ENCODE measurements at places on chromosomes 3 and 15. TPM values are rescaled to one million over a fixed set of nuclear protein-coding genes. Genes with fewer than 3 reads are reported as not detected.

The CFAP92 gene
- 6.8 TPM for total RNA-seq

The SLC24A5 gene
- not detected for total RNA-seq

The C2CD4A gene
- not detected for total RNA-seq

The LYZL4 gene
- not detected for total RNA-seq

The TEX55 gene
- total RNA-seq = not detected

The VILL gene
- 59.8 TPM for total RNA-seq

The TM4SF4 gene
- total RNA-seq = 40.8 TPM

The NDN gene
- total RNA-seq = 7.6 TPM

The LEKR1 gene
- 2.6 TPM for total RNA-seq

DNA sequence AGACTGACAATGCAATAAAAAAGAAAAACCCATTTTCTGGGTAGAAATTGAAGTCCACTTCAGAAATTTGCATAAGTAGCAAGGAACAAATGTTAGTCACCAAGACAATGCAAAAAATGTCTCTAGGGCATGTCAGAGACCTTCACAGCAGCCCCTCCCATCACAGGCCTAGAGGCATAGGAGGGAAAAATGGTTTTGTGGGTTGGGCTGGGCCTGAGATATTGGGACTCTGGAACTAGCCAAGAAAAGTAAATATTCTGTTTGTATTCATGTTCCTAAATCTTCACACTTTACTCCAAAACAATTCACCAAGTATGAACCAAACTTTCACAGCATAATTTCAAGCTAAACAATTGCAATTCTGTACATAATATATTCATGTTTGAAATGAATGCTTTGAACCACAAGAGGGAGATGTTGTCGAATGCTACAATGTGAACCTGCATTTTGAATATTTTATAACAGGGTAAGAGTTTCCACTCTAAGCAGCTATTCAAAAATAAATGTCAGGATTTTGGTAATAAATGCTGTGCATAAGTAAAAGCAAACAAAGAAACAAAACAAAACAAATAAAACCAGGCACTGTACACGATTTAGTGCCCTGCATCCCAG is 429.2 kb downstream of the OTOL1 start:
- no peak for DNase-seq

DNA sequence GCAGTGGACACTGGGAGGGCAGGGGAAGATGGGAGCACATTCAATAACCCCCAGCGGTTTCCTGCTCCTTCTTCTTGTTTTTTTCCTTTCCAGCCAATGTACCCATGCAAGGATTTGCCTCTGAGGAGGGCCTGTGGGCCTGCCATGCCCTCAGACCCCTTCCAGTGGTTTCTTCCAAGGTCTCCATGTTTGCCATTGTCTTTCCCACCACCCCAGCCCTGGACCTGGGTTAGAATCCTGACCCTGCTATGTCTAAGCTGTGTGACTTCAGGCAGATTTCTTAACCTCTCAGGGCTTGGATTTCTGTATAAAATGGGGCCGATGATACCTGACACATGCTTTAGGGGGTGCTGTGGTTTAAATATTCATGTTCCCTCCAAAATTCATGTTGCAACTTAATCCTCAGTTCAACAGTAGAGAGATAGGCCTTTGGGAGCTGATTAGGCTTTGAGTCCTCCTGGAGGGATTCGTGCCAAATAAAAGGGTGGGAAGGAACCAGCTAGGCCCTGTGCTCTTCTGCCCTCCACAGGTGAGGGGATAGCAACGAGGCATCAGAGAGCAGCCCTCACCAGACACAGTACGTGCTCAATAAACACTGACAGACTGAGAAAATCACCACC is 46.3 kb upstream of the FLNB start:
- DNase-seq = no peak

- DNase-seq = no peak
These were observed 39.1 kb downstream of the PAK2 start for GRCh38 chr3:196778755-196779154.

DNA sequence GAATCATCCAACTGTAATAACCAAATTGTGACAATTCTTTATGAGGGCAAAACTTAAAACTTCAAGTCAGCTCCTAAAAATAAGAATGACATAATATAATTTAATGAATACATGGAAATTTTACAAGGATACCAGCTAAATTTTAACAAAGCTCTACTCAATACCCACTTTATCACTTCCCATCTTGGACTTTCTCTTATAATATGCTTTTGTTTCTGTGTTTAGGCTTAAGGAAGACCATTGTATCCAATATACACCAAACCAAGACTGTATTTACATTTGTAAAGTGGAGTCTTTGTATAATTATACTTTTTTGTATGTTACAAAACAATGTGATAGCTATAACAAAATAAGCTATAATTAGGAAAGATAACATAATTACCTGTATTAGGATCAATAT is 16.8 kb downstream of the ATP13A3 start:
- no peak for DNase-seq

GRCh38 chr3:47283591-47284364 is 1.0 kb downstream of the KLHL18 start:
- peak; percentile 27 for DNase-seq

- DNase-seq = no peak
These were observed 747 bp downstream of the PLD1 start for GRCh38 chr3:171809611-171809860.

DNA sequence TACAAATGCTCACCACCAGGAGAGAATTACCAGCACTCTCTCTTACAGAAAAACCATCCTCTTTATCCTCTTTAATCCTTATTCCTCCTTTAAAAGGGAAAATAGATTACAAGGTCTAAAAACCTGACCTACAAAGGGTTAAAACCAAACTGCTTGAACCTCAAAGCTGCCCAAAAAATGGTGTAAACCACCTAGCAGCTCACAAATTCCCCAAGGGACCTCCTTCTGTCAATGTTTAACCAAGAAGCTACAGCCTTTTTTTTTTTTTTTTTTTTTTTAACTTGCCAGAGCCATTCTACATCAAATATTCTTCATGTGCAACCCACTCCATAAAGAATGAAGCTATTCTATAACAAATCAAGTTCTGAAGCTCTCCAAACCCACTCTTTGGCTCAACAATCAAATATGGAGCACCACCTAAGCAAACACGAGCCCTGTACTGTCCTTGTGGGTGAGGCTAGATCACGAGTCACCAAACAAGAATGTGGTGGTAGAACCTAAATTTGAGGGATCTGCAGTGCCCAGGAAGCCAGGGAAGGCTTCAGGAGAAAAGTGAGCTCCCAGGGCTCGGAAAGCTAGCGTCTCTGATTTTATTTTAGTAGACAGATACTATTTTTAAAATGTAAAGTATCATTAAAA is 20.1 kb downstream of the OSBPL10 start:
- DNase-seq = no peak

DNA sequence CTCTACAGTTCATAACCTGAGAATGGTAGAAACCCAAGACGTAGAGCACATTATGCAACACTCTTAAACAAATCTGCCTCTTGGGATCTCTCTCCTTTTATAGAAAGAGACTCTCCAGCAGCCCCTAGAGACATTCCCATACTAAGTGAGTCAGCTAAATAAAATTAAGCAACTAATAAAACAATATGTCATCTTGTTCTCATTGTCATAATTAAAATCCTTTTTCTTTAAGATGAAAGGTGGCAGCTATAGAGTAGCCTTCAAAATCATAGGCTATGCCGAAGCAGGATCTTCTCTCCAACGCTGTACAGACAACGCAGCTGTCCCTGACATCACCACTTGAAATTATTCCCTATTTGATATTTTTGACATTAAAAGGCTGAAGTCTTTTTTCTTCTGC is 790.0 kb downstream of the FHIT start:
- no peak for DNase-seq

GRCh38 chr15:43294091-43294706 is 27.5 kb upstream of the TGM5 start:
- DNase-seq = no peak

GRCh38 chr15:99347574-99347973 is 96.3 kb downstream of the LRRC28 start:
- DNase-seq = no peak

GRCh38 chr3:15229262-15229661 is 23.2 kb downstream of the CAPN7 start:
- no peak for DNase-seq

GRCh38 chr3:143241481-143241951 is 121.9 kb downstream of the CHST2 start:
- peak; percentile 66 for DNase-seq

DNA sequence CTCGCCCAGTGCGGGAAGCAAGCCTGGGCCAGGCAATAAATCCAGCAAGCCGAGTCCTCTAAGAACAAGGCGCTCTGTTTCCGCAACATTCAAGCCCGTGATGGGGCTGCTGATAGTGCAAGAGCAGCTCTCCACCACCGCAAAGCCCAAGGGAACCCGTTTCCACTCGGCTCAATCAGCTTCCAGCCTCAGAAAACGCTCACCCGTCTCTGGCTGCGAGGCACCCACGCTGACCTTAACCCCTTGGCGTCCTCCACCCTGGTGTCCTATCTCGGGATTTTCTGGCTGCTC is 17.8 kb downstream of the SPATA12 start:
- DNase-seq = no peak

- no peak for DNase-seq
These were observed 4.7 kb downstream of the ATRIP start for GRCh38 chr3:48451270-48451669.

DNA sequence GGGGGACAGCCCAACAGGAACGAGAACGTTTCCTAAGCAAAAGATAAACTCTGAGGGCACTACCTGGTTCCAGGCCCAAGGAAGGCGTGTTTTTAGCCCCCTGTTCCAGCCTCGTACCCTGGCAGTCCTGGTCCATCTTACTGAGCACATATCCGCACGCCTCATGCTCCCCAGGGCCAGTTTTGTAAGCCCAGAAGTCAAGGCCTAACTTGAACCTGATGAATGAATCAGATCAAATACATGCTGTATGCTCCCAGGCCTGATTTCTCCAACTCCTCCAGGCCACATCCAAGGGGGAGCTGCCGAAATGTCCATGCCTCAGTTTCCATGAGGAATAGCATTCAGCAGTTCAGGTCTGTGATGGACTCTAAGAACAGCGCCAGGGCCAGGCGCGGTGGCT is 14.3 kb upstream of the DOCK3 start:
- no peak for DNase-seq

DNA sequence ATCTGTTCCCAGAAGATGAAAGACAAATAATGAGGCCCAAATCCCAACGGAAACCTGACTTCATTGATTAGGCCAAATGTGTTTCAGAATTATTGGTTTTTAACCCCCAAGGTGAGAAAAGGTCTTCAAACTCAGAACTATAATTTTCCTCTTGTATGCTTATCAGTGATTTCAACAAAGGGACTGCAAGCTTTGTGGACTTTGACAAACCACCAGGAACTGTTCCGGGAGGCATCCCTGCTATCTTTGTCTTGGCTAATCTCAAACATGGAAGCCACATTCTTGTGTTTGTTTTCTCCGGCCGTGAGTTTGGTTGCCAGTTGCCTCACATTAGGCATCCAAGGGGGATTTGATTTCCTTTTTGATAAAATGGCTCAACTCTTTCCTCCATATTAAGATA is 19.5 kb downstream of the ARHGEF3 start:
- no peak for DNase-seq

GRCh38 chr15:69782809-69783208 is 314.9 kb downstream of the TLE3 start:
- DNase-seq = peak; percentile 34

DNA sequence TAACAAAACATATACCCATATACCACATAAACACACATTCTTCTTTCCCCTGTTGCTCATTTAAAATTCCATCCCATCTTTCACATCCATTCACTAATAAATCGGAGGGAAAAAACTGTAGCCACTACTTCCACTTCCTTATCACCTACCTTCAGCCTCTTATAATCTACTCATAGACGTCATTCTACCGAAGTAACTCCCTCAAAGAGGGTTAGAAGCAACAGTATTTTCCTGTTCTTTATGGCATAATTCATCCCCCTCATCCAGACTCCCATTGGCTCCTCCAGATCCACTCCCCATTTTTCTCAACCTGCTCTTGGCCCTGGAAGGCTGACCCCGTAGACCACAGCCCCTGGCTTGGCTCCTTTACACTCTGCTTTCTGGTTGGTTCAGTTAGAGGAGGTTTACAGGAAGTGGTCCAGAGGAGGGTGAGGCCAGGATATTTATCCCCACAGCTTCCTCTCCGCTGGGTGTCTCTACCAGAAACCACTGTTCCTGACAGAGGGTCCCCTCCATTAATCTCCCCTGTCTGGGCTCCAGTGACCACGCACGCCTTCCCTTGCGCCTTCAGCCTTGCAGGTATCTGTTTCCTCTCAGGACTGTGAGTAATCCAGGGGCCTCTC is 46.3 kb downstream of the FMN1 start:
- DNase-seq = no peak

DNA sequence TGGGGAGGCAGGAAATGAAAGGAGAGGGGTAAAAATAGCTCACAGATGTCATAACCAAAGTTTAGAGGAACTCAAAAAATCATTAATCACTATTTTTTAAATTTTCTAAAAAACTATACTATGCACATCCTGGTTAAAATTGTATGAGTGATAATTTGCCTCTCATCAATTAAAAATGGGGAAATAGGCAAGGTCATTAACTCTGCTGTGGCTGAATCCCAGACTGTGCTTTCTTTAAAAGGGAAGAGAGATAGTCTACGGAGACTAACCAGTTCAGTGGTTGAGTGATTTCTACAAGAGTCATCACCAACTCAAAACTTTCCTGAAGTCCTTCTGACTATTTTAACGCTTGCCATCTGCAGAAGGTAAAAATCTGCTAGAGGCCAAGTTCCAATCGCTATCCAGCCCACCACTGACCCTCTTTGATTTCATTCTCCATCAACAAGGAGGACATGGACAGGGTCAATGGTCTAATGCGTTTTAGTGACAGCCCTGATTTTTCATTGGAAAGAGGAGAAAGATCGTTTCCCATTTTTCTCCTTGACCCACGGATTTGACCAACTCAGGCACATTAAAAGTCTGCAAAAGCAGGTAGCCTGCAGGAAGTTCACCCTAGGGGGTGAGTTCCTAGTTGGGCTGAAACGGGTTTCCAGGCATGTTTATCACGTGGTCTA is 850 bp downstream of the SUCLG2 start:
- DNase-seq = no peak

DNA sequence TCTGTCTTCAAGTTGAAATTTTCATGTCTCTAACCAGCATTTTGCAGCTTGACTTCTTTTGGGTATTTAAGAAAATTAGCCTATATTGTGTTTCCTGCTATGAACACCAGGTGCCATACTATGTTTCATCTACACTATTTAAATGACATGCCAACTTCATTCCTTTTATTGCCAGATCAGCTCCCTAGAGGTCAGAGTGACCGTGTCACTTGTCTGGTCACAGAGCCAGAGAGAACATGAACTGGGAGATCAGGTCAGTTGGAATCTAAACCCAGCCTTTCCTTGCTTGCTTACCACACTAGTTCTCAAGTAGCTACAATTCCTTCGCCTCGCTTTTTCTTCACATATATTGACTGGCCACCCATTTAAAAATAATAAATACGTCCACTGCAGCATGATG is 87.6 kb downstream of the THBS1 start:
- no peak for DNase-seq

- no peak for DNase-seq
These were observed 523.8 kb downstream of the SOX2 start for GRCh38 chr3:182235504-182235903.

- DNase-seq = no peak
These were observed 87.1 kb downstream of the DNAJB8 start for GRCh38 chr3:128379367-128380160.
